ENCODE measurements at places on chromosomes 5 and 9. TPM values are rescaled to one million over a fixed set of nuclear protein-coding genes. Genes with fewer than 3 reads are reported as not detected.

DNA sequence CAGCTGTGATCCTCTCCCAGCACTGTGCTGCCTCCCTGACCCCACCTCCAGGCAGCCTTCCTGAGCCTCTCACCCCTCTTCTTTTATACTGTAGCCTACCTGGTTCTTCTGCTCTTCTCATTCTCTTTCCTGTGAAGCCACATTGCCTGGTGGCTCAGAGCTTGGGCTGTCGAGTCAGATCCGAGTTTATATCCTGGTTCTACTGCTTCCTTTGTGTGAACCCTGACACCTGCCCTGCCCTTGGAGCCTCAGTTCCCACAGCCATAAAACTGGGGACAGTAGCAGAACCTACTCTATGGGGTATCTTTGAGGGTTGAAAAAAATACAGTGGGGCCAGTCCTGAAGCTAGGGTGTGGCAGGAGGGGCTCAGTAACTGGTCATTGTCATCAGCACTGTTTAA is 8.8 kb downstream of the SLC27A4 start:
- no peak for DNase-seq

DNA sequence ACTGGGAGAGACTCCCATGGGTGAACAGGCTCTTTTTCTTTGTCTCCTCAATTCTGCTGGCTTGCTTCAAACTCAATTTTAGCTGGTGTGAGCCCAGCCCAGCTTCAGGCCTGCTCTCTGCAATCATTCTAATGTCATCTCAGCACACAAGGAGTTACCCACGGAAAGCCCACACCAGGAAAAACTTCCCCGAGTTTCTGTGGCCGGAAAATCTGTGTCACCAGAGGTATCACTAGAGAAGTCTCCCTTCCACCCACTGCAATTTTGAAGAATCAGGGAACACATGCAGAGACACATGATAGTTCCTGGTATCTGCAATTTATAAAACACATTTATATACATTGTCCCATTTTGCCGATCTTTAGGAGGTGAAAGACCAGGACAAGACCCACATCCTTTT is 13.5 kb upstream of the NDFIP1 start:
- DNase-seq, result no peak

DNA sequence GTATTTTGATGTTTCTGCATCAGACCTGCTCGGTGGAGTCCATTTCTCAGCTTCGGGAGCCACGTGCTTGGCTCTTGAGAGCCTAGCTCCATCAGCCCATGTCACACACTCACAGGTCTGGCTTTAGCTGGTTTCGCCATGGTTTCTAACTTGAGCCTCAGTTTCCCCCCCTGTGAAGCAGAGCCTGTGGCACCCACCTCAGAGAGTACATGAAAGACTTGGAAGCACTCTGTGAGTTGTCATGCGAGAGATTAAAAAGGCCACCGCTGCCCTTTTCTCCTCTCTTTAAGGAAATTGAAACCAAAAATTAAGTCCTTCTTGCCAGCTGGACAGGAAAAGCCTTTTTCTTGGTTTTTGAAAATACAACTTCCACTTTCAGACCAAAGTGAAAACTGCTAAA is 8.8 kb downstream of the TENT4A start:
- DNase-seq, result no peak

- DNase-seq, result no peak
Measured at GRCh38 chr5:102666164-102666946, 88.8 kb upstream of the PAM start.

DNA sequence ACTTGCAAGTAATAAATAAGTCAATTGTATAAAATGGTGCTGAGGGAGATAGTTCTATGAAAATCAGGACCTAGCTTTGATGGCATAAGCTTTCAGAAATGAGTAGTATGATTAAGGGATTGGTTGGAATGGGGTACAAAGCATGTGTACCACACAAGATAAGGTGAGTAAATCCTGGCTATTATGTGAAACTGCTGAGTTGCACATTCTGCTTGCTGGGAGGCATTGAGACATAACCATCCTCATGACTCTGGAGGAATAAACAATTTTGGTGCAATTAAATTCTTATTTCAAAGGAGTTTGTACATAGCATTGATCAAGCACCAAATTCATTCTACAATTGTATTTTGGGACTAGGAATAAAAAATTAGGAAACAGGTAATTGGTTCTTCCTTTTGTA is 755.2 kb upstream of the ACO1 start:
- no peak for DNase-seq

PCDHGC5 gene
- polyA plus RNA-seq, result 0.34 TPM

FOXE1 gene
- 0.06 TPM for polyA plus RNA-seq

NCS1 gene
- polyA plus RNA-seq, result 31.0 TPM

All from renal cortex interstitium (tissue), 15 donors.